ENCODE measurements at places on chromosomes 2 and 18. TPM values are rescaled to one million over a fixed set of nuclear protein-coding genes. Genes with fewer than 3 reads are reported as not detected.
A peak's percentile ranks its signal among the peaks of the same experiment; 100 is the strongest.

DNA sequence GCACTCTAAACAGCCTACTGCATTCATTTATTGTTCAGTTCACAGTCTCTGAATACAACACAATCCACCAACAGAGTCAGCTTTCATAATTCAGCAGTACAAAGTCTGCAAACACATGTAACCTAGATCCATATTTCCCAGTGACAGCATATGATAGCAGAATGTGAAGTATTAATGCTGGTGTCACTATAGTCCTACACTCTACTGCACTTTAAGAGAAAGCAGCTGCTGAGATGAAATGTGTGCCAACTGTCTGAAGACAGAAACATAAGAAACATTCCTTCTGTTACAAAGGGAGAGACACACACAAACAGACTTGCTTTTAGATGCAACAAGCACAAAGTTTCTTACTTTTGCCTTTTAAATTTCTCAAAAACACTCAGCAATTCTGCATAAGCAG is 441.8 kb downstream of the ZEB2 start:
- DNase-seq, result no peak

LRRC30 gene
- not detected for total RNA-seq

GRCh38 chr2:84495539-84496146 is 20.7 kb upstream of the DNAH6 start:
- peak; percentile 41 for DNase-seq

GRCh38 chr18:45588376-45589355 is 26.6 kb upstream of the SLC14A2 start:
- no peak for DNase-seq

DNA sequence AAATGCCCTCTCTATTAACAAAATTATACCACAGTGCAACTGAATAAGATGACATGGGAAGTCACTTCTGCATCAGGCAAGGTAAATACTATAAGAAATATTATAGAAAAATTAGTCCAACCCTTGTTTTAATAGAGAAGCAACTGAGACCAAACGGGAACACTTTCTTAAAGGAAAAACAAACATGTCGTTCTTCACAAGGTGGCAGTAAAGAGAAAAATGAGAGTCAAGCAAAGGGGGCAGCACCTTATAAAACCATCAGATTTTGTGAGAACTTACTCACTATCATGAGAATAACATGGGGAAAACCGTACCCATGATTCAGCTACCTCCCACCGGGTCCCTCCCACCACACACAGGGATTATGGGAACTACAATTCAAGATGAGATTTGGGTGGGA is 481.7 kb upstream of the CRIM1 start:
- DNase-seq, result no peak

DNA sequence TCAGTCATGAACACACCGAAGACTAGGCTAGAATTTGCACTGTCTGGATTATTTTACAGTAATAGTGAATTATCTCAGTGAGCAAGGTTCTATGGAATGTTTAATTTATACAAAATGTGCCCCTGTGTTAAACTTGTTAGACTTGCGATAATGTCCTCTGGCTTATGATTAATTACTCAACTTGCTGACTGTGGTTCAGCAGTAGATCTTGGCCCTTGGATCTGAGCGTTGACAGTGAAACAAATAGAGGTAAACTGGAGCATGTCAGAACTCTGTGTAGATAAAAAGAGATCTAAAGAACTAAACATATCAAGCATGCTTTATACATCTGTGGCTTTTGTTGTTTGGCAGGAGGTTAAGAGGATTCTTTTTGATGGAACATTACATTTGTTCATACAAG is 407.6 kb downstream of the DSEL start:
- no peak for DNase-seq

BOLL gene
- total RNA-seq, result 0.18 TPM

DNA sequence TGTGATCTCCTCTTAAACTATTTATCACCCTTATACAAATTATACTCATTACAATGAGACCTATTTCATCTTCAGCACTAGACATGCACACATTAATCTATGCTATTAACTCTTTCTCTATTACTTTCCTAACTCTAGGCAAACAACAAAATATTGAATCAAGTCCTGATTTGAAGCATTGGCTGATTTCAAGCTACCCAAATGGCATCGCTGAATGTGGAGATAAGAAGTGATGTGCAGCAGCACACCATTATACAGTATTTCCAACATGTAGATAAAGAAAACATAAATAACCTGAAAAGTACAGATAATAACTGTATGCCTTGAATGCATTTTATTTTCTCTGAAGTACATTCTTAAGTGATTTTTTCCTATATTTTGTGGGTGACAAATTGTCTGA is 268.6 kb upstream of the GULP1 start:
- no peak for DNase-seq

- DNase-seq, result no peak
These were observed 11.3 kb upstream of the PXDN start for GRCh38 chr2:1755436-1756191.

CTAGE1 gene
- total RNA-seq, result not detected

AGXT gene
- total RNA-seq, result not detected

- no peak for DNase-seq
These were observed 10.2 kb upstream of the TFCP2L1 start for GRCh38 chr2:121294881-121295840.

DNA sequence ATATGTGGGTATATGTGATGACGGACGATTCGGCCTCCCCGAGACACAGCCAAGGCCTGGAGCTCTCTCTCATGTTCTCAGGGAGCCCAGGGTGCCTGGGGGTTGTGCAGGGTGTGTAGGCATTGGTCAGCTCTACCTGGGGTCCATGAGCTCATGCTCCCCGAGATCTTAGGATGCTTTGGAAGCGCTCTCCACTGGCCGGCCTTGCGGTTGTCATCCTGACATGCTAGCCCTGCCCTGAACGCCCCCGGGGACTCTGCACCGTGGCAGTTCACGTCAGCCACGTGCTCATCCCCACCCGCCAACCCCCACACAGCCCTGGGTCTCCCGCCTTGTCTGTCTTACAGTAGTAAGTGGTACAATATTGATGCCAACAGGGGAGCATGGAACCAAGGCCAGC is 67.8 kb downstream of the RTP5 start:
- no peak for DNase-seq

- no peak for DNase-seq
These were observed 38.5 kb upstream of the RMP24 start for GRCh38 chr18:35933982-35934381.

DNA sequence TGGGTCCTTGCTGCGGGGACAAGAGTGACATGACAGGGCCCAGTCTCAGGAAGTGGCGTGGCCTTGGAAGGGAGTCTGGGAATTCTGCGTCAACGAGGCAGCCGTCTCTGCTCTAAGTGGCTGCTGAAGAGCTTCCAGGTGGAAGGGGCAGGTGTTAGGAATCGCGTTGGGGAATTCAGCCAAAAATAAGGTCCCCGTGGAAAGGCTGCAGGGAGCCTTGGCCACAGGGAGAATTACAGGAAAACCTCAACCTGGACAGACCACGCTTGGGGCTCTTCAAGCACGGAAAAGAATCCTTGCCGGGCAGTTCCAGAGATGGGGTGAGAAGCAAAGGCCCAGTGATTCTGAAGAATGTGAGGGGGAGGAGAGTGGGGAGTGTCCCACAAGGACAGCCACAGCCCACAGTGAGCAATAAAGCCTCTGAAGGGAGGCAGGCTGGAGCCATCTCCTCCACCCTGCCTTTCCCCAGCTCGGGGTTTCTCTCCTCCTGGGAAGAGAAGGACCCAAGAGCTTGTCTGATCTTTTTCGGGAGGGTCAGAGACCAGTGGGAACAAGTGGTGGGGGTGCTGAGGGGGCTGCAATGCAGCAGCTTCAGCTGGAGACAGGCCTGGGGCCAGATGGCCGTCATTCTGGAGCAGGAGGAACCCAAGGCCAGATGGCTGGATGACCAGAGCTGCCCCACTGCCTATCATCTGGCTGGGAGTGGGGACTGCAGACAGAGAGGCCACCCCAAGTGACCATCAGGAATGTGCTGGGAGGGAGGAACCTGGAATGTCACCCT is 106.4 kb upstream of the SMAD2 start:
- DNase-seq, result no peak

PLGLB2 gene
- not detected for total RNA-seq

GRCh38 chr2:174259981-174260380 is 11.6 kb upstream of the OLA1 start:
- DNase-seq, result no peak

- peak; percentile 78 for DNase-seq
These were observed 67.4 kb downstream of the STEAP3 start for GRCh38 chr2:119290859-119291587.

CNDP1 gene
- not detected for total RNA-seq

- no peak for DNase-seq
These were observed 564 bp upstream of the TTR start for GRCh38 chr18:31591113-31591512.

GRCh38 chr2:130352237-130352636 is 3.6 kb upstream of the PTPN18 start:
- DNase-seq, result no peak

MERTK gene
- total RNA-seq, result 5.9 TPM

XIRP2 gene
- total RNA-seq, result 1,255 TPM

LOXHD1 gene
- total RNA-seq, result 0.42 TPM

CNGA3 gene
- total RNA-seq, result not detected

CFC1 gene
- not detected for total RNA-seq

DNA sequence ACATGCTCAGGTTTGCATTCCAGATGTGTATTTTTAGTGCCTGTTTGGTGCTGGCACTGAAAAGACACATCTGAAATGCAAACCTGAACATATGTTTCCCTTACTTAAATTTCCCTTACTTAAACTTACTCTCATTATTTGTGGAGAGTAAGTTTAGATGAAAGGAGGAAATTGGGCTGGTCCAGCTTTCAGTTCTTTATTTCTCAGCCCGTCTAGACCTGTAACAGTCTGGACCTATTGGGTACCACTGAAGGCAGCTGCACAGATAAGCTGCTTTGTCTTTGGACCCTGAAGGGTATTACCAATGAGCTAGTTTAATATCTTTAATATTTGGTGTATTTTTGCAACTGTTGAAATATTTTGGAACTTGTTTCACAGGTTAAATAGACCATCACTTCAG is 17.0 kb upstream of the DSG3 start:
- no peak for DNase-seq

LINC00305 gene
- not detected for total RNA-seq

DNA sequence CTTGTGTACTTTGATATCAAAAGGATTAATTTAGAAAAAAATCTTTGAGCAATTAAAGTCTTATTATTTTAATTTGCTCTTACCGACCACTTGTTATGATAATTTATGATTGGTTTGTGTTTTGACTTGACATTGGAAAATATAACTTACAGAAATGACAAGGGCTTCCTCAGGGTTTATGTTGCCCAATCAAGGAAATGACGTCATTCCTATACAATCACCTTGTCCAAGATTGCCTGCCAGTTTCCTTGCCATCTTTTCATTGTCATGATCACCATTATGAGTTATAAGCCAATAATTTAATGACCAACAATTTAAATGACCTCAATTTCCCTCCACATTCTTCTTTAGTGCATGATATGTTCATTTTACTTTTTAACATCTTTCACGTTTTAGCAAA is 351.8 kb upstream of the TMEFF2 start:
- no peak for DNase-seq

DNA sequence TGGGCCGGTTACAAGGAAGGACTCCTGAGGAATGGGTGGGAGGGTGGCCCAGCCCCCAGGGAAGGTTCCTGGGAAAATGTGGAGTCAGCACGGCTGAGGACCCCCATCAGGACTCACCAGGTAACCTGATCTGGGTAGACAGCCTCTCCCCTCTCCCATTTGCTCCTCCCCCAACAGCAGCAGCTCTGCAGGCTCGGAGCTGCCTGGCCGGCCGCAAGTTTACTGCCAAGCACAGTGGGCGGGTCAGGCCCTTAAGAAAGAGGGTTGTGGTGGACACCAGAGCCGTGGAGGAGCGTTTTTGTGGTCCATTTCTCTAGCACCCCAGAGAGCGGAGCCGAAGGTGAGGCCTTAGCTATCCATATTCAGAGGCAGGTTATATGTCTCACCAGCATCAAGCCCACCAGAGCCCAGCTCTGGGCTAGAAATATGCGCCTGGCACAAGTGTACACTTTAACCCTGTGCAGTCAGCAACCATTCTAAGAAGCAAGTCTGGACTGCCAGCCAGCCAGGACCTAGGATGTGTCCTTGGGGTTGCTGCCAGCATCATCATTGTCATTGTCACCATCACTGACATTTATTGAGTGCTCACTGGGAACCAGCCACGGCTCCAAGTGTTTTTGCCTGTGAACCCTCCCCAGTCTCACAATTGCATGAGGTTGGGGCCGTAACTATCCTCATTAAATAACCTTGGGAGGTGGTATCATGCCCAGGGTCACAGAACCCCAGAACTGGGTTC is 190.1 kb downstream of the KLHL29 start:
- DNase-seq, result no peak

ABHD1 gene
- total RNA-seq, result 2.4 TPM

Data from heart right ventricle (tissue), 16 donors.